Smooth muscle cell of the coronary artery (primary cell): ENCODE measurements at places on chromosomes 12 and 14. TPM values are rescaled to one million over a fixed set of nuclear protein-coding genes. Genes with fewer than 3 reads are reported as not detected.

NKX2-1 gene
- total RNA-seq: not detected in 2 replicates

ARMH4 gene
- total RNA-seq: 4.1 and 8.0 TPM in 2 replicates

CHGA gene
- 0.59 TPM in 1 of 2 replicates, not detected in the other for total RNA-seq

AICDA gene
- total RNA-seq: 0.08 TPM in 1 of 2 replicates, not detected in the other
